ENCODE measurements at places on chromosomes 6 and 20.

- DNase-seq, result no peak
Measured at GRCh38 chr6:89023591-89024441, 56.7 kb upstream of the PNRC1 start.

GRCh38 chr6:155045561-155046404 lies 50.7 kb downstream of the TIAM2 start:
- no peak for DNase-seq

DNA sequence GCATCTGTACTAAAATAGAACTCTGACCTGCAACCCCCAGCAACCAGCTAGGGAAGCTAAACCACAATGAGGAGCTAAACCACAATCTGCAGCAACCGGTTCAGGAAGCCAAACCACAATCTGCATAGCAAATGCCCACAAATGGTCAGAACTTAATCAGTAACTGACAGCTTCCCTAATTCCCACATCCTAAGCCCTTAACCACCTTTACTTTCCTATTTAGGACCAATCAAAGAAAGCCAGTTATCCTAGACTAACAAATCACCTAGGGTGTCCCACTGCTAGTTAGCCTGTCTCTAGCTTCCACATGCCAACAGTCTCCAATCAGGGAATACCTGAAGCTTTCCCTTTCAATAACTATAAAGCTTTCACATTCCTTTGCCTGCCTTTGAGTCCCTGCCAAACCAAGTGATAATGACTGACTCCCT lies 424.6 kb upstream of the PTCHD4 start:
- DNase-seq, result no peak

- no peak for DNase-seq
Measured at GRCh38 chr6:782141-782540, 89.2 kb upstream of the EXOC2 start.

DNA sequence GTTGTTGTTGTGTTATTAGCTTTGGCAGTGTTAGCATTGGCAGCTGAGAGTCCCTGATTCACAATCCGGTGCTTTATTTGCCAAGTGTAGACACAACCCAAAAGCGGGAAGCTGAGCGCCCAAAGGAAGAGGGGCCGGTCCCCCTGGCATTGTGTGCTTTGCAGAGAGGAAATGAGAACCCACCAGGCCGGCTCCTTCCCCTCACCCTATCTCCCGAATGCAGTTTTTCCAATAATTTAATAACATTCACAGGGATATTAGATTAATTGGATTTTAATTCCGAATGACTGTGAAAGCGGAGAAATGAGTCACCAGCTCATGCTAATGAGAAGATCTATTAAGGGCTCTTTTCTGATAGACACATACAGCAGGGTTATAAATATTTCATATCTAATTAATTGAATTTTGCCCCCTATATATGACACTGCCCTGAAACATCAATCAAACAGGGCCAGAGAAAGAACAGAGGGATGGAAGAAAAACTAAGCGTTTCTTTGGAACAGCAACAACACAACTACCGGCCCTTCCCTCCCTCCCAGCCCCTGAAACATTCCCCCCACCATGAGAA lies 143.8 kb downstream of the MBOAT1 start:
- no peak for DNase-seq

Measured in HEK293T (cell line).